ENCODE measurements at places on chromosomes 12 and 14. TPM values are rescaled to one million over a fixed set of nuclear protein-coding genes. Genes with fewer than 3 reads are reported as not detected.
A peak's percentile ranks its signal among the peaks of the same experiment; 100 is the strongest.

GRCh38 chr12:103915306-103915705 is 14.9 kb upstream of the HSP90B1 start:
- no peak for DNase-seq
- no peak overlapping the region for H3K4me3 ChIP-seq
- H3K27ac ChIP-seq: no peak overlapping the region

DNA sequence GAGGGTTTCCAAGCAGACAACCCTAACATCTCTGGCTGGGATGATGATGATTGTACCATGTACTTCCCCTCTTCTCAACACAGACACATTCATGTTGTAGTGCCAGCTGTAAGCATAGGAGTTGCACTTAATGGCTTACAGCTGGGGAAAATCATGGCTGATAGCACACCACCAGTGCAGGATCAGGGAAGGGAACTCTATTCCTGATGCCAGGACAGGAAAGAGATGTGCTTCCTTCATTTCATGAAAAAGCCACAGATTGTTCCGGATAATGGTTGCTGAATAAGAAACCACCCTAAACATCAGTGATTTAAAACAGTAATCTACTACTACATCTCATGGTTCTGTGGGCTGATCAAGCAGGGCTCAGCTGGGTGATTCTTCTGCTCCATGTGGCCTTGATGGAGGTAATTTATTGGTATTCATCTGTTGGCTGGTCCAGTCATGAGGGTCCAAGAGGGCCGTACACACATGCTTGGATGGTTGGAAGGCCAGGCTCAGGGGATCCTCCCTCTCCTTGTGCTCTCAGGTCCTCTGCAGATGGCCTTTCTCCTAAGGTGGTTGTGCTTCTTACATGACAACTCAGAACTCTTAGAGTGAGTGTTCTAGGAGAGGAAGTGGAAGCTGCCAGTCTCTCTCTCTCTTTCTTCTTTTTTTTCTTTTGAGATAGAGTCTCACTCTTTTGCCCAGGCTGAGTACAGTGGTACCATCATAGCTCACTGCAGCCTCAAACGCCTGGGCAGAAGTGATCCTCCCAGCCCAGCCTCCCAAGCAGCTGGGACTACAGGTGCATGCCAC is 16.5 kb downstream of the TRAF3 start:
- no peaks in the 10 kb centered on the region for H3K27me3 ChIP-seq
- H3K36me3 ChIP-seq: no peaks in the 10 kb centered on the region
- no peak overlapping the region for H3K27ac ChIP-seq
- no peaks in the 10 kb centered on the region for H3K4me1 ChIP-seq

GRCh38 chr14:106840258-106840657 is 1313.9 kb downstream of the TMEM121 start:
- H3K36me3 ChIP-seq: no peaks in the 10 kb centered on the region
- no peak for DNase-seq
- H3K4me1 ChIP-seq: no peaks in the 10 kb centered on the region
- no peak overlapping the region for H3K4me3 ChIP-seq
- no peaks in the 10 kb centered on the region for H3K27me3 ChIP-seq

GRCh38 chr14:36514278-36515104 is 5.5 kb downstream of the NKX2-1 start:
- no peak overlapping the region for H3K4me3 ChIP-seq
- peaks cover 96% of the 10 kb centered on the region for H3K27me3 ChIP-seq
- H3K4me1 ChIP-seq: peaks cover 9% of the 10 kb centered on the region
- no peaks in the 10 kb centered on the region for H3K36me3 ChIP-seq

DNA sequence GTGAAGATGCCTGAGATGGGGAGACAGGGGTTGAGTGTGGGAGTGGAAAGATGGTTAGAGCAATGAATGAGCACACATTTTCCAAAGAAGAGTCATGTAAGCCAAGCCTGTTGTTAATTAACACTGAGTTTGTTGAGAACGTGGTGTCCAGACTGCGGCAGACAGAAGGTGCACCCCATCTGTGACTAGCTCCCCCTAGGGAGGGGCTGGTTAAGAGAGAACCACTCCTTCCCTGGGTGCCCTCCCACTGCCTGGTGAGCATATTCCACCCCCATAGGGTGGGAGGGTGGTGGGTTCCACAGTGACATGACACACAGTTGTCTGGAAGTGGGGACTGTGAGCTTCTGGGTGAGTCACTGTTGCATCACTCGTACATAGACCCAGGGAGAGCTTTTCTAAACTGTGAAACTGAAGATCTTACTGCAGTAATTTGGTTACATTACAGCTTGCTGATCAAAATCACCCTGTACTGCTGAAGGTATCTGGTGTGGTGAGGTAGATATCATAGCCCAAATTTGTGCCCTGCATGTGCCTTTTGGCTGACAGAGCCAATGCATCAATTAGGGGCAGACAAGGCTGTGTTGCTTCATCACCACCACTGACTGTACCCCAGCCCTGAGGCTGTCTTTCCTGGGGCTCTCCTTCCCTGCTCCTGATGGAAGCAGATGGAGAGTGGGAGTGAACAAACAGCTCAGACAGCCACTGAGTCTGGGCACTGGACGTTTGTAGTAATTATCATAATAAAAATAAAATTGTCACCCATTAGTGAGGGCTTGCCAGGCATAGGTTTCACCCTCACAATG is 150.9 kb downstream of the EMP1 start:
- H3K27ac ChIP-seq: no peak overlapping the region
- no peaks in the 10 kb centered on the region for H3K4me1 ChIP-seq

GRCh38 chr14:31927348-31927832 is 149.7 kb upstream of the ARHGAP5 start:
- peaks cover 14% of the 10 kb centered on the region for H3K4me1 ChIP-seq
- peak overlapping the region; percentile 35 for H3K27ac ChIP-seq
- no peak for DNase-seq

Gene PTPRB
- 11.7 TPM for total RNA-seq

Gene KCNH3
- not detected for total RNA-seq

- no peak for DNase-seq
- H3K27ac ChIP-seq: no peak overlapping the region
- peaks cover 21% of the 10 kb centered on the region for H3K4me1 ChIP-seq
- no peaks in the 10 kb centered on the region for H3K27me3 ChIP-seq
Measured at GRCh38 chr14:104803912-104804410, 3.1 kb downstream of the ZBTB42 start.

- H3K4me3 ChIP-seq: no peak overlapping the region
- no peaks in the 10 kb centered on the region for H3K4me1 ChIP-seq
- H3K27ac ChIP-seq: no peak overlapping the region
- H3K27me3 ChIP-seq: no peaks in the 10 kb centered on the region
Measured at GRCh38 chr12:1348606-1349005, 245.8 kb downstream of the FBXL14 start.

GRCh38 chr14:48805315-48805714 is 780.9 kb downstream of the RPS29 start:
- H3K4me1 ChIP-seq: no peaks in the 10 kb centered on the region
- no peaks in the 10 kb centered on the region for H3K36me3 ChIP-seq
- no peak overlapping the region for H3K27ac ChIP-seq
- no peak for DNase-seq
- H3K27me3 ChIP-seq: no peaks in the 10 kb centered on the region

Gene WASHC4
- 23.6 TPM for total RNA-seq

Measured in gastrocnemius medialis (tissue), 4 donors.